ENCODE measurements at places on chromosomes 11 and 22. TPM values are rescaled to one million over a fixed set of nuclear protein-coding genes. Genes with fewer than 3 reads are reported as not detected.

PKNOX2 gene
- total RNA-seq: 2.2 TPM

DNA sequence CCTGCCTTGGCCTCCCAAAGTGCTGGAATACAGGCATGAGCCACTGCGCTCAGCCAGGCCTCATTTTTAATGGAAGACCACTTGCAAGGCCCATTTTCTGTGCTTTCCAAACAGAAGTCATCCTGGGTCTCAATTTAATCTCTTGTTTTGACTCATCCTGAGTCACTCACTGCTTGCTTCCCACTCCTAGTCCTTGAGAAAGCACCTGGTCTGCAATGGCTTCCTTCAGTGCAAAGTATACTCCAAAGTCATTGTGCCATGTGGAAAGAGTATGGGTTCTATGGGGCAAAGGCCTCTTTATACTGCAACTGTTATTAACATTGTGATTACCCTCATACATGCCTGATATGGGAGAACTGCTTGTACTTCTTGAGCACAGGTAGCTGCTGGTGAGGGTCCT lies 18.3 kb upstream of the SLC5A1 start:
- no peak for DNase-seq

GRCh38 chr11:118230088-118230487 lies 5.3 kb upstream of the JAML start:
- no peak for DNase-seq

GRCh38 chr22:44979154-44979553 lies 30.7 kb downstream of the PHF21B start:
- DNase-seq: no peak

DNA sequence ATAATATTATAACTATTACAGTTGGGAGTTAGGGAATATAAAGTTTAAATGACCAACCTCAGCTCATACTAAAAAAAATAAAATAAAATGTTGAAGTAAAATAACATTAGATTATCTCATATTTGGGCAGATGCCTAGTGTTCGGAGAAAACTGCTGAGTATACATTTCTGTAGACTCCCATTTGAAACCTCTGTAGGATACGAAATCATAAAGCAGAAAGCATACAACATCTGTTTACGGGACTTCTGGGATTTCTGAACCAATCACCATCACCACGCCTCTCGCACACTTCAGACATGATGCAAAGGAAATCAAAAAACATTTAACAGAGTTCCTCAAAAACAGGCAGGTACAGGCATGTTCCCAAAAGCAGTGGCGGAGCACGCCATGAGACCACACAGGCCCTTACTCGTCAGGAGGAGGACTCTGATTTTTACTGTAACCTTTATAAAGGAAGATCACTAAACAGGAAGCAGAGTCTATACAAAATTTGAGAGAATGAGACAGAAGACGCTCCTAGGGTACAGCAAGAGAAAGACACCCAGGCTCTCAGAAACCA lies 8.6 kb downstream of the ZNF195 start:
- DNase-seq: no peak

- no peak for DNase-seq
Observed at GRCh38 chr11:92986585-92986984, 17.1 kb downstream of the MTNR1B start.

DNA sequence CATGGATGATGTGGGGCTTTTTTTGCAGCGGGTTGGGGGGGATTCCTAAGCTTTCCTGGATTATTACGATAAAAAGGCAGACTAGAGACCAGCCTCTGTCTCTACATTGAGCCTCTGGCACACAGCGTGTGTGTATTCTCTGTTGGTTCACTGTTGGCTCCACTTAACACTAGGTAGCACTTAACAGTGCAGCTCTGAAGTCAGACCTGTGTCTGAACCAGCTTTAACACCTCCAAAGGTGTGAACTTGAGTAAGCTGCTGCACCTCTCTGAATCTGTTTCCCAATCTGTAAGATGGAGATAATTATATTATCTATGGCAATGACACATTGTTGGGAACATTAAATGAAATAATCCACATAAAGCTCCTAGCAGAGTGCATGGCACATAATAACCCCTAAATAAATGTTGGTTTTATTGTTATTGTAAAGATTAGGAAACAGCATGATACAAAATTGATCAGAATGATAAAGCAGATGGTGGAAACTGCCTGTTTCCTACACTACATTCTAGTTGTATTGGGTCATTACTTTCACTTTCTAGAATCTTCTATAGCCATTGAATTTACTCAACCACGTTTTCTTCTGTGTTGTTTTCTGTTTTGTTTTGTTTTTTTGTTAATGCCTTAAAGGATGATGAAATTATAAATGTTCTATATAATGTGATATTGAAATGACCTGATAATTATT lies 108.4 kb downstream of the ARL14EP start:
- no peak for DNase-seq

FOLR3 gene
- not detected for total RNA-seq

DNA sequence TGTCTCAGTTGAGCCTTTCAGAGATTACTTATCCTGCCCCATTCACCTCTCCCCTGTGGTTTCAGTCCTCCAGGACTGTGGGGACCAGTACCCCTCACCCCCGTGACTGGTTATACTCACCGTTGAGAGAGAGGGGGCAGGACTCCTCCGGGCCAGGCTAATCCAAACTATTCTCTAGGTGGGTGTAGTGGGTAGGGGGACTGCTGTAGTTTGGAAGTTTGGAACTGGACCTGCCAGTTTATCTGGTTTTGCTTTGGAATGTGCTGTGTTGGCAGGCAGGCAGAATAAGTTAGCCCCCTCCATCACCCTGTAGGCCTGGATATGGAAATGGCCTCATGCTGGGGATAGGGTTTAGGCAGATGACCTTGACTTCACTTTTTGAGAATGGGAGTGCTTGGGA lies 13.5 kb downstream of the TEAD1 start:
- DNase-seq: peak; percentile 56

KRTAP5-10 gene
- total RNA-seq: not detected

DNA sequence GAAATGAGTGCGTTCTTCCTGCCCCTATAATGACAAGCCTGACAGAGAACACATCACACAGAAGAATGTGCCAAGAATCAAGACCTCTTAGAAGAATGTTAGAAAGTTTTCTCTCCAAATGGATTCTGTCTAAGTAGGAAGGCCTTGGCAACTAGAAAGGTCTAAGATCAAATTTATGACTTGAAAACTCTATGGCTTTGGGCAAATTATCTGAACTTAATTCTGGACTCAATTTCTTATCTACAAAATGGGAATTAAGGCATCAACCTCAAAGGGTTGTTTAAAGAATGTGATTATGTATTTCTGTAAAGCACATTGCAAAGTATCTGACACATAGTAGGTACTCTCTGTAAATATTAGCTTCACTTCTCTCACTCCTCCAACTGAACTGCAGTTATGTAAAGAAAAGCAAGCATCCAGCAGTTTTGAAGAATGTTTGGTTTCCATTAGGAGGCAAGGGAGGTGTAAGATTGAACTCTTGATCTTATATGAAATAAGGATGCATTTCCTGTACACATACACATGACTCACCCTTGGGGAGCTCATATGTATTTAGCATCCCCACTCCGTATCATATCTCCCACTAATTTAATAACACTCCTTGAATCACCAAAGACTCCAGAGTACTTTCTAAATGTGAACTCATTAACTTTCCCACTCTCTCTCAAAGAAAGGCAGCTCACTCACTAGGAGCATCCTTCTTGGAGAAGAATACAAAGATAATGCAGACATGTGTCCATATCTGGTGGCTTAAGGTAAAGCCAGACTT lies 77.6 kb downstream of the ETS1 start:
- DNase-seq: no peak

DNA sequence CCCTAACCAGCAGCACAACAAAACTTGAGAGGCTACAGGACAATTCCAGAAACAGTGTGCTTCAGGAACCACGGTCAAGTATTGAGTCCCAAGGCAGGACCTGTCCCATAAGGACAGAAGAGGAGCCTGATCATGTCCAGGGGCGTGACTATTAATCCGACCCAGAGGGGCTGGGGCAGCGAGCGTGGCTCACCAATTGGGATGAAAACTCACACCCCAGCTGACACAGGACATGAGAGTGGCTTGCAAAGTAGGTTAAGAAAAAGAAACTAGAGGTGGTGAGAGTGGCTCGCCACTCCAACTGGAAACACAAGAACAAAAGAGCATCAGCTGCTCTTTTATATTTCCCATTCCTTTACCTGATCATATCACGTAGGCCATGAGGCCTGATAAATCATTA lies 16.0 kb upstream of the FEZ1 start:
- DNase-seq: no peak

- DNase-seq: no peak
Observed at GRCh38 chr11:126167488-126167887, 44.0 kb downstream of the RPUSD4 start.

DNA sequence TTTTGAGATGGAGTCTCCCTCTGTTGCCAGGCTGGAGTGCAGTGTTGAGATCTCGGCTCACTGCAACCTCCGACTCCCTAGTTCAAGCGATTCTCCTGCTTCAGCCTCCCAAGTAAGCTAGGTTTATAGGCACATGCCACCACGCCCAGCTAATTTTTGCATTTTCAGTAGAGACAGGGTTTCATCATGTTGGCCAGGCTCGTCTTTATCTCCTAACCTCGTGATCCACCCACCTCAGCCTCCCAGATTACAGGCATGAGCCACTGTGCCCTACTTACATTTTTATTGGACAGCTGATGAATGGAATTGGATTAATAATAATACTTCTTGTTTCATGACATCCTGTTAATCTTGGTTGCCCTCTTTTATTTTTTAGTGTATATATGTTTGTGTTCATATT lies 3.0 kb upstream of the MRGPRD start:
- DNase-seq: no peak

BIK gene
- total RNA-seq: 2.1 TPM

GRCh38 chr11:67276781-67277230 lies 10.5 kb downstream of the GRK2 start:
- peak; percentile 83 for DNase-seq

DDIAS gene
- total RNA-seq: 29.4 TPM

DNA sequence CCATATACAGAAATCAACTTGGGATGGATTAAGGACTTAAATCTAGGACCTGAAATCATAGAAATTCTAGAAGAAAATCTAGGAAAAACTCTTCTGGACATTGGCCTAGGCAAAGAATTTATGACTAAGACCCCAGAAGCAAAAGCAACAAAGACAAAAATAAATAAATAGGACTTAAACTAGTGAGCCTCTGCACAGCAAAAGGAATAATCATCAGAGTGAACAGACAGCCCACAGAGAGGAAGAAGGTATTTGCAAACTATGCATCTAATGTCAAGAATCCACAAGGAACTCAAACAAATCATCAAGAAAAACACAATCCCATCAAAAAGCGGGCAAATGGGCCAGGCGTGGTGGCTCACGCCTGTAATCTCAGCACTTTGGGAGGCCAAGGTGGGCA lies 32.4 kb downstream of the TTC28 start:
- DNase-seq: no peak

DNA sequence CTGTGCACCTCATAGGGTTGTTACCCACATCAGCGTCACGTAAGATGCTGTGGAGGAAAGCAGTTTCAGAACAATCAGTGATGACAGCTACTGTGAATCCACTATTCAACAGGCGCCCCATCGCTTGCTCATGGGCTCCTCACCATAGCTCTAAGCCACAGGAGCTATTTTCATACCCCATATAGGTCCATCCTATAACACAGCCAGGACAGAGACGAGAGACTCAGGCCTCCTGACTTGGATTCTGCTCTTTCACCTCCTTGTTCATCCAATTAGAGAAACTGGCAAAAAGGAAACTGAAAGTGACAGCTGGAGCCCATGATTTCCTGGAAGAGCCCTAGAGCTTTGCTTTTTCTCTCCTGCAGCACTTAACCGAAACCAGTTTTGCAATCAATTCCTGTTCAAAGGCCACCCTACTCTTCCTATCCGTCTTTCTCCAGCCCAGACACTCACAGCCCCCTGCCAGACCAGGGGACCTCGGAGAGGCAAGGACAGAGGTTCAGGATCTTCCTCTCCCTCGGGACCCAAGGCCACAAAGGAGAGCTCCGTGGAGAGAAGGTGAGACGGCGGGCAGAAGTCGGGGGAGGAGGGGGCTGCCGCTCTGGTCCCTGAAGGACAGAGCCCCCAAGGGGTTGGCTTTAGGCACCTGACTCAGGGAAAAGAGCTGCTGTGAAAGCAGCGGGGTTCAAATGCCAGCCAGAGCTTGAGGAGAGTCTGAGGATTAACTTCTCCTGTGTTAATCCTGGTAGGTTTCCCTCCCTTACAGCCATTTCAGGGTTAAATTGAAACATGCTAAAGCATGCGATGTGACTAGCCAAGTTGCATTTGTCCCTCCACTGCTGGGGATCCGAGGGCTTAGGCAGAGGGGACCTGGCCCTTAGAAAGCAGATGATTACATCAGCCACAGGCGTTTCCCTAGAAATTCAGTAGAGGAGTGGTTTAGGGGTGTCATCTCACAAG lies at the start of gene APOL6:
Gene APOL6, plus strand, starts transcription at position 381 of the 960 bp plus-strand sequence. CDS start 7,980 bp downstream, outside the sequence.
- DNase-seq: peak; percentile 50

- DNase-seq: no peak
Observed at GRCh38 chr11:83764643-83765042, 478.5 kb upstream of the CCDC90B start.

DNA sequence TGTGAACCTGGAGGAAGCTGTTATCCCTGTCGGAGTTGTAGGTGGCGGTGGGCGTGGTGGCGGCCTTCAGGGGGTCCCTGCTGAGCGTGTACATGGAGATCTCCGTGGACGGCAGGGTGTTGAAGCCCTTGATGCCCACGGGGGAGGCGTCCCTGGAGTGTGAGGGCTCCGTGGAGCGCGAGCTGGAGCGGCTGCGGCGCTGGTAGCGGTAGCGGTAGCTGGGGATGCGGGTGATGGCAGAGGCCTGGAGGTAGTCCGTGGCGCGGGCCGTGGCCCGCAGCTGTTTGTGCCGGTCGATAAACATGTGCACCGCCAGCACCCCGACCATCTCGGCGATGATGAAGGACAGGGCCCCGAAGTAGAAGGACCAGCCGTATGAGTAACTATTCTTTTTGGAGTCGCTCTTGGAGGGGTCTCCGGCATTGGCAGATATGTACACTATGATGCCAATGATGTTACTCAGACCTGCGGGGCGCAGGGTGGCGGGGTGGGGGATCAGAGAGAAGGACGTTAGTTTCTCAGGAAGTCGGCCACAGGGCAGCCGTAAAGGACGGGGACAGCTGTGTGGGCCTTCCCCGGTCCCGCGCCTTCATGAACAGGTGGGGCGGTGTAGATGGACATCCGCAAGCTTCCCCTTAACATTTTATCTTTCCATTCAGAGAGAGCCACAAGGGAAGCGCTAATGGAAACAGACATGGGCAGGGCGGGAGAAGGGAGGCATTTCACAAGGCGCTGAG lies 35.6 kb upstream of the EIF3D start:
- peak; percentile 63 for DNase-seq

SPCS2 gene
- total RNA-seq: 19.1 TPM
